Activated CD4-positive, alpha-beta T cell treated with anti-CD3 and anti-CD28 coated beads for 1 hour (primary cell): ENCODE measurements at places on chromosomes 2 and 18.

DNA sequence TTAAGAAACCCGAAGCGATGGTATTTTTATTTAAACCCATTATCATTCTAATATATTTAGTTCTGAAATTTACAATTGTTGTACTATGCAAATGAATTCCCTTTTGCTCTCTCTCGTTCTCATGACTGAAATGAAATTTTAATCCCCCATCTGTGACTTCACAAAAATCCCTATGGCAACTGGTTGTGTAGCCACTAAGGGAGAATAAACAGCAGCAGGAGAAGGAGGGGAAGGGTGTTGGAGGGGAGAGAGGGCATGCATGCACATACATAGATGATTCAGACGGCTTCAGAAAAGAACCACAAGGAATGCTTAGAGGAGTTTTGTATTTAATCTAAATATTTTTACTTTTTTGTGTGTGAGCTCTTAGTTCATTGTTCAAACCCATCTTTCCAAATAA, 36.8 kb downstream of the CPS1 start:
- DNase-seq: no peak

DNA sequence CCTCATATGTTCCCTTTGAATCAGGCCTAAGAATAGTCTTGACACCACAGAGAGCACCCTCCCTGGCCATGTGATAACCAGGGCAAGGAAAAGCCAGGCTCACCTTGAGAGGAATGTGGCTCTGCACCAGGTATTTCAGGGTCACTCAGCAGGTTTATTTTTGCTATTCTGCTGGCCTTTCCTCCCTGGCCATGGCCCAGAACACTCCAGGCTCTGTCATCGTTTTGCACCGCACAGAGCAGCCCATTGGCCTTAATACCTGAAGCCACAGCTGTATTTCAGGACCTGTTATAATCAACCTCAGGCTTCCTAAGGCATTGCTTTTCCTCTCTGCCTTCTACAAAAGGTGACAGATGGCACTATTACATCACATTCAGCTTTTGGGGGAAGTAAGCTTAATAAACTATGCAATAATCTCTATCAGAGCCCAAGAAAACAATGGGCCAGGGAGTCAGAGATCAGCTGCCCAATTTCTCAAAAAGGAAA, 668.3 kb downstream of the IRS1 start:
- no peak for DNase-seq

GRCh38 chr2:205524656-205525055, 157.6 kb upstream of the NRP2 start:
- DNase-seq: no peak

DNA sequence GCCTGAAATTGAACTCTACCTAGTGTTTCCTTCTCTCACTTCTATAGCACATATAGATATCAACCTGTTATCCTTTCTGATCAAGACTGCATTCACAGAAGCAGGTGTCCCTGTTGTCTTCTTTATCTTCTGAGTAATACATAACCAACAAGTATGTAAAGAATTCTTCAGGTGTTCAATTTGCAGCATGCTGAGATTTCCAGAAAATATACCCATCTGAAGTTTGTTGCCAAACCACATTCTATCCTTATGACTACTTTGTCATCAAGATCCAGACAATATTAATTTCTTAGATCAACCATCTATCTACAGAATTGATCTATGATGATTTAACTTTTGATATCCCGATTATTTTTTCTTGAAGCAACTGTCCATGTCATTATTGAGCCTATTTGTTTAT, 69.5 kb downstream of the TGFA start:
- DNase-seq: no peak

- no peak for DNase-seq
Observed at GRCh38 chr2:46576875-46577274, 97.5 kb downstream of the TMEM247 start.

DNA sequence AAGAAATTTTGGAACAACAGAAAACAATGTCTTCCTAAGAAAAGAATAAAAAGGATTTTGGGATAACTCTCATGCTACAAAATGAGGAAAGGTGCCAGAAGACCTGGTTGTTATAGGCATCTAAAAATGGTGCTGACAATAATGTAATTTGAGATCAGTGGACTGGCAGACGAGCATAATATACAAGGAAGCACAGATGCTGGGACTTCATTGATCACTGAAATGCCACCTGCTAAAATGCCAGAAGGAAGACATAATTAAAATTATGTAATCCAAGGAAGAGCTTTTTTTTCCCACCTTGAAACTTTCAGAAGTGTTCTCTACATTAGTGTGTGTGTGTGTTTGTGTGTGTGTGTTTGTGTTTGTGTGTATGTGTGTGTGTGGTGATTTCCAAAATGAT, 535.9 kb downstream of the XIRP2 start:
- no peak for DNase-seq

DNA sequence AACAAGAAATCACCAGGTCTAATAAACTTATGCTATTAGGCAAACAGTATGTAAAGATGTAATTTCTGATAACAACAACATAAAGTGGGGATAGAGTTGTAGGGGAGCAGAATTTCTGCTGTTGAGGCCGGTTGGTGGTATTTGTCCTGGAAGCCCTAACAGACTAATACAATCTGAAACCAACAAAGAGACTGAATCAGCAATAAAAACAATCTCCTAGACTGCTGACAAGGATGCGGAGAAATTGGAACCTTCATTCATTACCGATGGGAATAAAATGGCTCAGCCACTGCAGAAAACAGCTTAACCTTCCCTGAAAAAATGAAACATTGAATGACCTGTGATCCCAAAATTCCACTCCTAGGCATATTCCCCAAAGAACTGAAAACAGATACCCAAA, 88.7 kb downstream of the GYPC start:
- DNase-seq: no peak

- no peak for DNase-seq
Observed at GRCh38 chr2:105800036-105800713, 55.5 kb downstream of the NCK2 start.
